Fibroblast of lung (primary cell): ENCODE measurements at places on chromosomes 3 and 15. TPM values are rescaled to one million over a fixed set of nuclear protein-coding genes. Genes with fewer than 3 reads are reported as not detected.

Gene PLSCR2
- total RNA-seq: 0.17 TPM in 1 of 2 replicates, not detected in the other

Gene LRRIQ4
- total RNA-seq: under 0.01 TPM in 1 of 2 replicates, not detected in the other

Gene SI
- total RNA-seq: not detected in 2 replicates

Gene TRPM1
- total RNA-seq: not detected in 2 replicates

Gene CD96
- total RNA-seq: under 0.01 TPM in 1 of 2 replicates, not detected in the other

Gene CTXN2
- total RNA-seq: not detected in 2 replicates

Gene THUMPD3
- 59.9 and 68.3 TPM in 2 replicates for total RNA-seq

Gene GALNT15
- 37.7 and 47.3 TPM in 2 replicates for total RNA-seq

Gene SAMMSON
- under 0.01 TPM in 2 replicates for total RNA-seq

Gene BTLA
- under 0.01 TPM in 1 of 2 replicates, not detected in the other for total RNA-seq

Gene SKOR1
- total RNA-seq: under 0.01 and 0.17 TPM in 2 replicates

Gene PEX11A
- 11.7 and 15.9 TPM in 2 replicates for total RNA-seq

Gene GOLGA6L7
- total RNA-seq: not detected in 2 replicates

Gene MBD4
- 35.2 and 35.5 TPM in 2 replicates for total RNA-seq

Gene SNX33
- 19.5 and 24.6 TPM in 2 replicates for total RNA-seq

Gene CDHR4
- total RNA-seq: under 0.01 TPM in 1 of 2 replicates, not detected in the other

Gene RBP2
- total RNA-seq: not detected in 2 replicates

Gene PLA1A
- total RNA-seq: under 0.01 and 0.26 TPM in 2 replicates

Gene PLA2G4E
- not detected in 2 replicates for total RNA-seq

Gene PSTPIP1
- total RNA-seq: 0.77 and 1.5 TPM in 2 replicates

Gene GJD2
- total RNA-seq: not detected in 2 replicates

Gene HRH1
- total RNA-seq: 30.6 and 32.6 TPM in 2 replicates

Gene UBE2E2
- total RNA-seq: 79.8 and 86.8 TPM in 2 replicates

Gene GABRG3
- total RNA-seq: not detected in 2 replicates

Gene PRRT3
- total RNA-seq: 1.5 and 3.8 TPM in 2 replicates

Gene AMT
- 0.77 and 2.6 TPM in 2 replicates for total RNA-seq

Gene CCR1
- 1.3 and 6.6 TPM in 2 replicates for total RNA-seq

Gene PP2D1
- not detected in 2 replicates for total RNA-seq

Gene RFX7
- 5.6 and 6.9 TPM in 2 replicates for total RNA-seq

Gene SOX14
- not detected in 2 replicates for total RNA-seq

Gene MFGE8
- 160 and 263 TPM in 2 replicates for total RNA-seq

Gene TEX55
- not detected in 2 replicates for total RNA-seq

Gene GASK1A
- 1.8 and 5.4 TPM in 2 replicates for total RNA-seq
